Kidney capillary endothelial cell (primary cell): ENCODE measurements at places on chromosomes 7 and 10.

DNA sequence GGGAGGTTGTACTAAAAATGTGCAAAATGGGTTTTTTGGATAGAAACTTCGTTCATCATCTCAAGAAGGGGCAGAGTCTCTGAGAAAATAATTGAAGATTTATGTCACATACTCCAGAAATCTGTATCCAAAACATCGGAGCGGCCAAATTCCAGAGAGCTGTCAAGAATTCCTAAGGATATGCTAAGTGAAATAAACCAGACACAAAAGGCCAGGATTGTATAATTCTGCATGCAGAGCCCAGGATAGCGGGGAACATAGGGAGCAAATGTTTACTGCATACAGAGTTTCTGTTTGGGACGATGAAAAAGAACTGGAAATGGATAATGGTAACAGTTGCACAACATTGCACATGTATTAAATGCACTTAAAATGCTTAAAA is 224.2 kb upstream of the AUTS2 start:
- DNase-seq = no peak

DNA sequence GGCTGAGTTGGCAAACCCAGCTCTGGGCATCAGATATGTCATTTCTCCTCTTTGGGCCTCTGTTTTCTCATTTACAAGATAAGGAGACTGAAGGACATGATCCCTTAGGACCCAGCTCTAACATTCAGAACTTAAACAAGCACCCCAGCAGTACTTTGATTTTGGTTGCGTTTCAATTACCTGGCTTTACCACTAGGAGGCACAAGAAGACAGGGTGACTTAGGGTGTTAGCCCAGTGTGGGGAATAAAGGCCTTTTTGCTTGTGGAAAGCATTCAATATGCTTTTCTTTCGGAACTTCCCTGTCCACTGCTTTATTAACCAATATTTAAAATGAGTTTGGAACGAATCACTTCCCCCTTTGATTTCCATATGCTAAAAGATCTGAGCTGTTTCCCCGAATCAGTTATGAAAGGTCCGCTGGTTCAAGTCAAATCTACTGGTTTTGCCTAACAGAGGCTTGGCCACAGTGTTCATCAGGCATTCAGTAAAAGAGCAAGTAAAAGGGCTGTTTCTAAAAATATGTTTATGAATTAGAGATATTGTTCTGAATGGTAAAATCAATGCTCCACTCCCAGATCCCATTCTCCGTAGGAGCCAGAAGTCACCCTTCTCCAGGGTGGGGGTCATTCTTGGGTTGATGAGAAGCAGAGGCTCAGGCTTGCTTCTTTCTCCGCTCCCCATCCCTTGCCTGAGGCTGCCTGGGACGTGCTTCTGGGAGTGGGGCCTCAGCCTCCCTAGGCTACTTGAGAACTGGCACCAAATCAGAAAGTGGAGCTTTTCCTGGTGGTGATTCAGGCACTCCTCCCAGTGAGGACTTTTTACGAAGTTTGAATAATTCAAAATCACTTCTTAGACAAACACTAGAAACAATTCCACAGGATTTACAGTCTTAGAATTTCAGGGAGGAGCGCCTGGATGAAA is 105.5 kb downstream of the MYOF start:
- peak; percentile 81 for DNase-seq

DNA sequence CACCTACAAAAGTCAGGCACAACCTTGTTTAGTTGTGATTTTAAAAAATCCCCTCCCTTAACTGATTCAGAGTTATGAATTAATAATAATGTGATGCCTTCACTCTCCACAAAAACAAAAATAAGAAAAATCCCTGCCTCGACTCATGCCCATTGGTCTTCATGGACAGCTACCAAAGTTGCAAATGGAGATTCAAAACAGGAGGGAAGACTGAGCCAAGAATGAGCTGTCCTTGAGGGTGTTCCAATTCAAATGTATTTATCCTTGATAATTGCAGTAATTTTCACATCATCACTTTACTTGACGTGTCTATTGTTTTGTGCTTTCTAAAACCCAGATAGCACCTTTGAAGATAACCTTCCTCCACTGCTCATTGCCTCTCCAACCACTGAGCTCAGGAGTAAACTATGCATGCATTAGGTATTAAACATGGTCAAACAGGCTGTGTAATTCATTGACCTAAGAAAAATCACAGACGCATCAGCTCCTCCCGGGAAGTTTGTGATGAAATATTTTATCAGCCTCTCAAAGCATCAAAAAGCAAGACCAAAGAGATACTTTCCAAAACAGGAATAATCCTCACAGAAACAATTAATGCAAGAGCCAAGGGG is 712.7 kb upstream of the IGFBP3 start:
- no peak for DNase-seq

- DNase-seq = no peak
These were observed 1.7 kb downstream of the ADAM8 start for GRCh38 chr10:133274751-133275683.

- no peak for DNase-seq
These were observed 5.5 kb upstream of the MNX1 start for GRCh38 chr7:157016024-157016351.

DNA sequence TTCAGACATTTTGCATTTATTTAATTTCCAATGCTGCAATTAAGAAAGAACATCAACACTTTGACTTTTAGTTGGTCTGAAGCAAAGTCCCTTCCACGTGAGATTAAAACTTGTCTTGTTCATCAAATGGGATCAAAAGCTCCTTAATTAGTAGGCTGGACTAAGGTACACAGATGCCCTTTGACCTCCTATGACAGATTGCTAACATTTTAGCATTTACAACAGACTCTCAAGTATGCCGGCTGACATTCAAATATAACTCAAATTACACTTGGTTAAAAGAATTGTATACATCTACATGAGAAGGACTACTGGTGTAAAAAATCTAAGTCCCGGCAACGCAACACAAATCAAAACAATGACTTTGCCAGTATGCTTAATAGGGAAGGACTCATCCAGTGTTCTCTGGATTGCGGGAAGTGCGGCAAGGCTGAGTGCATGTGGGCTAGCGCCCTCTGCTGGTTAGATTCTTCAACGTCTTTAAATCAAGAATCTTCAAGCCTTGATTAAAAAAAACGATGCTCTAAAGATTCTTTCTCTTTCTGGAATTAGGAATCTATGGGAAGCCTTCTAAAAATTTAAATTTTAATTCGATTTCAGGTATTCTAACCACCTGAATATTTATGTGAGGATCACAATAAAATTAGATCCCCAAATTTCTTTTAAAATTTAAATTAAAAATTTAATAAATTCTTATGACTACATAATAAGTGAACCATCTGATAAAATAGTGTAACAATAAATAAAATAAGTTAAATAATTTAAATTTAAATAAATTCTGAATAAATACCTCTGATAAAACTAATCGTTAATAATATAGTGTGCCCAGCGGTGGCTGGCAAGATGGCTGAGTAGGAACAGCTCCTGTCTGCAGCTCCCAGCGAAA is 444.7 kb downstream of the DGKB start:
- DNase-seq = peak; percentile 76

- no peak for DNase-seq
These were observed 6.9 kb downstream of the TMEM140 start for GRCh38 chr7:135154734-135155133.

- DNase-seq = peak; percentile 36
These were observed 1.2 kb downstream of the KLF6 start for GRCh38 chr10:3783682-3784432.

- DNase-seq = no peak
These were observed 68.4 kb upstream of the RAPGEF5 start for GRCh38 chr7:22425361-22425760.
